ENCODE measurements at places on chromosomes 5 and 9.
A peak's percentile ranks its signal among the peaks of the same experiment; 100 is the strongest.

DNA sequence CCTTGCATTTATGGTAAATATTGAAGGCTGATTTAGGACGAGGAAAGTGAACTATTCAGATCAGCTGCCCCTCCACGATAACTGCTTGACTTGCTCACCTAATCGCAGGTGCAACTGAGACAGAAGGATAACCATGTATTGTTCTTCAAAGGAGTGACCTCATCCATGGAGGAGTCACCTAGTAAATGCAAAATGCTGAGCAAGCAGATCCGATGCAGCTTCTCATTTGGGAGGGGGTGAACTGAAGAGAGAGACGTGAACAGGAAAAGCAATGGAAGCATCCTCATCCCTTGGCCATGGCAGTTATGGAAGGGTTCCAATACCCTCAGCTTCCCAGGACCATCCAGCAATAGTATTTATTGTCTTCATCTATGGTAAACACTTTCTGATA is 47.5 kb downstream of the RASGRF2 start:
- DNase-seq = no peak

DNA sequence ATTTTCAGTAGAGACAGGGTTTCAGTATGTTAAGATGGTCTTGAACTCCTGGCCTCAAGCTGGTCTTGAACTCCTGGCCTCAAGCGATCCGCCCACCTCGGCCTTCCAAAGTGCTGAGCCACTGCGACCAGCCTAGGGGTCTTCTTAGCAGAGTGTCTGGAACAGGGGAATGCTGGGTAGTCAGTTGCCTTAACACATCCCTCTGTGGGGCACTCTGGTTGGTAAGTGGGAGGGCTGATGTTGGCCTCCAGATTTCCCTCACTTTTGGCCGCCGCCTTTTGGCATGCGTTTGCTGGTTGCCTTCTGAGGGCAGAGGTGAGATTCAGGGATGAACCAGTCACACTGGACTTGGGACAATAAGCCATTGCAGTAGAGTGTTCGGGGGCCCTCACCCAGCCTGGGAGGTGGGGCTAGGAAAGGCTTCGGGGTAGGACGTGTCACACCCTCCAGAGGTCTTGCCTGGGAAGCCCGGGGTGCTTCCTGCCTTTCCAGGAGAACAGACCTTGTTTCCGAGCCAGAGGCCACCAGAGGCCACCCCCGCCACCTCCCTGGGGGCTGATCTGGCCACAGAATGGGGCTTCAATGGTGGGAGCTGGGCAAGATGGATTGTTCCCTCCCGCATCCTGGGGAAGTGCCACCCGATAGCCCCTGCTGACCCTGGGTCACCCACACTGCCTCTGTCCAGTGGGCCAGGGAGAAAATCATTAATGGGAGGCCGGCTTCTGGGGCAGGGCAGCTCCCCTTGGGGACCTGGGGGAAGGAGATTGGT is 13.3 kb downstream of the FGF18 start:
- DNase-seq = no peak

- no peak for DNase-seq
Observed at GRCh38 chr5:68711293-68712200, 382.3 kb upstream of the SLC30A5 start.

DNA sequence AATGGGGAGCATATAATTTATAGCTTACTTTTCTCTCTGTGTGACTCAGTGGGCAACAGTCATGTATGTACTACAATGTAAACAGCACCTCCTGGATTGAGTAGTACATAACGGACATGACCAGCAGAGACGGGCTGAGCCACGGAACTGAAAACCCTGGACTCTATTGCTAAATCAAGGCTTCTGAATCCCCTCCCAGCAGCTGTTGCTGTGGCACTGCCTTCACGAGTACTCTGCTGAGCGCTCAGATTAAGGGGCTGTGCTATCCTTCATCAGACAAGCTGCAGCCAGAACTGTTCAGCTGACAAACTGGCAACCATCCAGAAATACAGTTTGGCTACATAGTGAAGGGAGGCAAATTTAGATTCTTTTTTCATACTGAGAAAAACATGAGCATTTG is 131.3 kb upstream of the CCDC180 start:
- DNase-seq = no peak

GRCh38 chr9:110370315-110370714 is 32.7 kb upstream of the TXNDC8 start:
- no peak for DNase-seq

DNA sequence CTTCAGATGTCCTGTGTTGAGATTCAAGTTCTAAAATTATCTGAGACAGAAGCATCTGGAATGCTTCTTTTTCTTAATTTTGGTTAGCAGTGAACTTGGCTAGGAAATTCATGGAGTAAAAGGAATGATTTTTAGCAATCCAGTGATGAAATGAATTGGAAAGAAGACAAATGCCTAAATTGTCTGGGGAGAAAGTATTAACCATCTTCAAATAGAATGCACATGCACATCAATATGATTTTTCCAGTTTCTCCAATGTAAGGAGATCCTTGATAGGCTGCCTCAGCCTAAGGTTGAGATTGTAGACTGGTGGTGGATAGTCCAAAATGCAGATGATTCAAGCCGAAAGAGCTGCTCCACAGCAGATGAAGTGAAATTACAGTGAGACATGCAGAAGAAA is 106.7 kb downstream of the PCSK5 start:
- DNase-seq = no peak

- no peak for DNase-seq
Observed at GRCh38 chr5:134840811-134841210, 5.0 kb upstream of the C5orf24 start.

- peak; percentile 44 for DNase-seq
Observed at GRCh38 chr5:80711938-80712337, 57.2 kb upstream of the DHFR start.

GRCh38 chr5:6498968-6499367 is 50.3 kb downstream of the UBE2QL1 start:
- DNase-seq = no peak

DNA sequence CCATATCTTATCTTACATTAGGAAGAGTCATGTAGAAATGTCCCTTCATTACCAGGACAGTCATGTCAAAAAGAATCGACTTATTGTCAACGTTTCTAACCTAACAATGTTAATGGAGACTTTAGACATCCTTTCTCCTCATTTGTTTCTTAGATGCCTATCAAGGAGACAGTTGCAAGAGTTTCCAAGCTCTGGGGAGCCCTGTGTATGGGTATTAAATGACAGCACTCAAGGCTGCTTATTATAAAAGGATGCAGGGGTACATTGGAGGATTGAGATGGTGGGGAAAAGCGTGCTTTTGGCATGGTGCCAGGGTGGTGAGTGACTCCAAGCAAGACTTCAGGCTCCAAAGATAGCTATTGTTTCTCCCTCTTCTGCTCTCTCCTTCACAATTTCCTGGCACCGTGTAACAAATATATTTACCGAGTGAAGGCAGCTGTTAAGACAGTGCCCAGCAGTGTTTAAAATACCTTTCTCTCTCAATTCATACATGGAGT is 461.3 kb upstream of the CLINT1 start:
- DNase-seq = no peak

- peak; percentile 0 for DNase-seq
Observed at GRCh38 chr5:104088876-104089778, 526.5 kb upstream of the NUDT12 start.

DNA sequence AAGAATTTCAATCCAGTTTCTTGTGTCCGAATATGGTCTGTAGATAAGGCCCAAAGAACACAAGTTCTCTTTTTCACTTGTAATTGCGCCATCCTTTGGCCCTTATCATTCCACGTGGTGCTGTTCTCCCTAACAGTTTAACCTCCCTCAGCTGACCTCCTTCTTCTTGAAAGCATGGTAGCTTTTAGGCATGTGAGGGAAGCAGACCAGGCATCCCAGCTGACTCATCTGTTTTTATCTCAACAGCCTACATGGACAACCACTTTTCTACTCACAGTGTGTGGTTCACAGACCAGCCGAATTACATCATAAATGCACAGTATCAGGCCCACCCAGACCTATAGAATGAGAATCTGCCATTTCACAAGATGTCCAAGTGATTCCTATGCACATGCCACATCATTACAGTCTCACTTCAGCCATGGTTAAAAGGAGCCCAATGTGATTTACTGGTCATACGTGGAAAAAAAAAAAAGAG is 26.9 kb upstream of the PLIN2 start:
- peak; percentile 92 for DNase-seq

DNA sequence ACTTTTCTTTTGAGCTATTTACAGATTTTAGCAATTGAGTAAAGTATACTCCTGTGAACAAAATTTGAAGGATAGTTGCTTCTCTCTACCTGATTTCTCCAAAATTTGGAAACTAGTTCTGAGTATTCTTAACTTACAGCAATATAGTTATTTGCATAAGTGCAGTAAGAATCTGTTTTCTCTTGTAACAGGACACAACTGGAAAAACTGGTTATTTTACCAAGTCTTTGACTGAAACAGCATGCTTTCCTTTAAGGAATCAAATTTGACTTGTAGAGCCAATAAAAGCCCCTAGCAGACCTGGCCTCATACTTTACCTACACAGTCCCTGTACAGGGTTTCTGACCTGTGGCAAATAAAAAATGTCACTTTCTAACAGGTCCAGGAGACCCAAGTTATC is 301.9 kb upstream of the POU5F2 start:
- no peak for DNase-seq

GRCh38 chr9:7844242-7844641 is 44.7 kb upstream of the DMAC1 start:
- DNase-seq = peak; percentile 4

GRCh38 chr9:17349831-17350230 is 215.0 kb downstream of the CNTLN start:
- no peak for DNase-seq

GRCh38 chr5:148834689-148835088 is 8.3 kb downstream of the ADRB2 start:
- DNase-seq = no peak

GRCh38 chr9:82036086-82036485 is 47.5 kb downstream of the SPATA31D1 start:
- DNase-seq = no peak

DNA sequence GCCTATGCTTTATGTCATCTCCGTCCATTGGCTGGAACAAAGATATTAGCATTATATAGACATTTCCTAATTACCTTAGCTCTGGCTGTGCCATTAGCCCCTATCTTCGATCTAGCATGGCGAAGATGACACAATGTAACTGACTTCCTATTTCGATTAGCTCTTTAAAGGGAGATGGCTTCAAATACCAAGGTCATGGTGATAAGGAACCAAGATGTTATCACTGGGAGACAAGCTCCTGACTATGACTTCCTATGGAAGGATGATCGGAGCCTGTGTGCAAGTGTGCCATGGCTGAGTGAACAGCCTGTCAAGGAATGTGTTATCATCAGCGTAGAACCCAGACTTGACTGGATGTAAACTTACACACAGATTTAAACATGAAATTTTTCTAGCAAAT is 602.1 kb downstream of the PSAT1 start:
- DNase-seq = no peak

- DNase-seq = no peak
Observed at GRCh38 chr5:142736247-142736632, 33.9 kb upstream of the ARHGAP26 start.

GRCh38 chr5:11719888-11720481 is 184.3 kb downstream of the CTNND2 start:
- DNase-seq = peak; percentile 48

- peak; percentile 65 for DNase-seq
Observed at GRCh38 chr9:35826071-35826701, 2.3 kb downstream of the FAM221B start.

DNA sequence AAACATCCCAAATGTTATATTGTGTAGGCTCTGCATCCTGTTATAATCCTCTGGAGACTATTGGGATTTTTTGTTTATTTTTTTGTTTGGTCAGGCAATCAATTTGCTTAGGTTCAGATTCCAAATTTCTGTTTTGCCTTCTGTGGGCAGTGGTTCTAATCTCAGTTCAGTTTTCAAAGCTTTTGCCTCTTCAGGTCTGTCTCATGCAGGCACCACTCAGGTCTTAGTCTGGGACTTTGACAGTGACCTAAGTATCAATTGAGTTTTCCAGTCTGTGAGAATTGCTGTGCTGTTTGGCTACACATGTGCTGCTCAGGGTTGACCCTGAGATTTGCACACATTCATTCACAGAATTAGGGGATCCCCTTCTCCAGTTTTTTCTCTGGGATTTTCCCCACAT is 14.1 kb downstream of the SNX2 start:
- DNase-seq = no peak

- no peak for DNase-seq
Observed at GRCh38 chr5:133433641-133434040, 178.7 kb downstream of the FSTL4 start.

- peak; percentile 58 for DNase-seq
Observed at GRCh38 chr5:159209438-159210209, at the start of gene RNF145. Gene RNF145 (minus strand): TSS chr5:159209553. CDS start chr5:159203617, 5,936 bp downstream.

DNA sequence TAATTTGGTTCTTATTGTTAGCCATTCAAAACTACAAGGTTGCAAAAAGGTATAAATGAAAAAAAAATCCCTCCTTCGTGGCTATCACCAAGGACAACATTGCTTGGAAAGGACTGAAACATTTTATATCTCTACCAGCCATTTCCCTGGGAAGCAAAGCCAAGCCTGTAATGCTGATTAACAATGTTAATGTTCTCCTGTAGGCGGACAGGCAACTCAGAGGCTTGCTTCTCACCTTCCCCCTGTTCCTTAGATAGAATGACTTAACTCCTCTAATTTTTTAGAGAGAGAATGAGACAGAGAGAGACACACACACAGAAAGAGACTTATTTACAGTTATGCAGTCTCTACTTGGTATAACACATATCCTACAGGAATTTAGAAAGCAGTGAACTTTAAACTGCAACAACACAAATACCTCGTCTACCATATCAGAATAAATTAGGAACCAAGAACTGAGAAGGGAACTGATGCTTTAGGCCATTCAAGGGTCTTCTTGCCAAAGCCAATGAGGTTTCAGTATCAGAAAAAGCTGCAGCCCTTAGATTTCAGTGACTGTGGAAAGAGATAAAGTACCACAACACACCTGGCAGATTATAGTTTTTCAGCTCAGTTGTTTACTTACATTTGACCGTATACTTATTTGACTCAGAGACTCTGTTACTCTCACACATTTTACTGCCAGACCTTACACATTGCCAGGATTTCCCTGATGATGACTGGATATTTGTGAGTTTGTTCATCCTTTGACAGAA is 20.9 kb upstream of the MAN2A1 start:
- no peak for DNase-seq

DNA sequence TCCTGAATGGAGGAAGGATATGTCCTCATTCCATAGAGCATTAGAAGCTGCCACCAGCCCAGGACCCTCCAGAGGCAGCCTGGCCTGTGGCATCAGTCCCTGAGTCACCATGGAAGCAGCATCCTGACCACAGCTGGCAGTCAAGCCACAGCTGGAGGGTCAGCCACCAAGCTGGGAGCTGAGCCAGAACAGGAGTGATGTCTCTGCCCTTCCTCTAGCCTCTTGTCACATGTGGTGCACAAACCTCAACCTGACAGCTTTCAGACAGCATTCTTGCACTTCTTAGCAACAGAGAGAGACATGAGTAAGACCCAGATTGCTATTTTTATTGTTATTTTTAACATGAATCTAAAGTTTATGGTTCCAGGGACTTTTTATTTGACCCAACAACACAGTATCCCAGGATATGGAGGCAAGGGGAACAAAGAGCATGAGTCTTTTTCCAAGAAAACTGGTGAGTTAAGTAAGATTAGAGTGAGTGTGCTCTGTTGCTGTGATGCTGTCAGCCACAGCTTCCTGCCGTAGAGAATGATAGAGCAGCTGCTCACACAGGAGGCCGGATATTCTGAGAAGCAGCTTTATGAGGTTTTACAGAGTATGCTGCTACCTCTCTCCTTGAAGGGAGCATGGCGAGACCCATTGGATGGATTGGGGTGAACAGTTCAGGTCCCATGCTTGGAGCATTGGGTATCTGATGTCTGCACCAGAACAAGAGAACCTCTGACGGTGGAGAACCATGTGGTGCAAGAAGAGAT is 13.0 kb upstream of the CYFIP2 start:
- DNase-seq = no peak

- no peak for DNase-seq
Observed at GRCh38 chr5:134791580-134791979, 33.0 kb downstream of the DDX46 start.

- DNase-seq = no peak
Observed at GRCh38 chr9:127642082-127642740, 30.1 kb downstream of the STXBP1 start.

Measured in HepG2 (cell line).